Epithelial cell of proximal tubule (primary cell): ENCODE measurements at places on chromosomes 4 and X. TPM values are rescaled to one million over a fixed set of nuclear protein-coding genes. Genes with fewer than 3 reads are reported as not detected.

DNA sequence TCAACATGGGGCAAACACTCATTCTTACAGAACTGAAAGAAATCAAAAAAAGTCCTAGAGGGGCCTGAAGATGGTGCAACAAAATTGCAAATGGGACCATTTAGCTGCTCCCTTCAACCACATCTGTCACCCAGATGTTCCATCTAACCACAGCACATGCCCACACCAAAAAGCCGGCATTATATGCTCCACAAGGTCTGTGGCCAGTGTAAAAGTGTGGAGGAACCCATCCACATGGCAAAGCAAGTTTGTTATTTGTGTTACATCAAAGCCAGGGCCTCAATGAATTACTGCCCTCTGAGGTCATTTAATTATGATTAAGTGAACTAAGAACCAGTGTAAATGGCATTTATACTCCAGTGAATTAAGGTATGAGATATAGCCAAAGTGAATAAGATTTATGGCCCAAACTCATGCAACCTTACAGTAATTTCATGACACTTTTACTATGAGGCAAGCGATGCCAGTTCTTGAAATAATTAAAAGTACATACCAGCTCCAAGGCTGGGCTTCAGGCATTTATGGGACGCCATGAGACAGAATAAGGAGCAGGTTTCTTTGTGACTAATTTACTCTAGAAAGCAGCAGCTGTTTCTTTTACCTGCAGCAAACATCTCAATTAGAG, 48.7 kb upstream of the FGF16 start:
- DNase-seq = no peak

GRCh38 chr4:150682126-150682525, 100.2 kb downstream of the MAB21L2 start:
- DNase-seq = no peak

DNA sequence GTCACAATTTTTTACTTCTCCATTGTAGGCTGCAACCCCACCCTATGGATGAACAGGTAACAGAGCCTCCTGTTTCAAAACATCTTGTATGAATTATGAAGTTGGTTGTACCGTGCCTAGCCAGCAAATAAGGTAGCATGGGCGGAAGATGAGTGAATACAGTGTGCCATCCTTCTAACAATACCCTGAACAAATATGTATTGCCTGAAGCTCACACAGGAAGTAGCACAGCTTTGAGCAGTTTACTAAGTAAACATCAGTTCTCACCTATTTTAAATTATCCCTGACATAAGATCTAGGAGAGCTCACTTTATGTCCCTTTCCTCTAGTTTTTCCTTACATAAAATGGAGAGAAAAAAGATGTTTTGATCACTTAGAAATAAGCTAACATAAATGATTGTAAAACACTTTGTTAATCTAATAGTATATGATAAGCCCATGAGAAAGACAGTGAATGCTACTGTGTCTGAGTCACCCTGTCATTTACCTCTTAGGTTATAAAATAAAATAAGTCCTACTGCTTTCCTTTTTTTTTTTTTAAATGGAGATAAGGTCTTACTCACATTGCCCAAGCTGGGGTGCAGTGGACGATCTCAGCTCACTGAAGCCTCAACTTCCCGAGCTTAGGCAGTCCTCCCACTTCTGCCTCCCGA, 36.6 kb downstream of the GRSF1 start:
- no peak for DNase-seq

The MAGEA2 gene
- not detected in 2 replicates for total RNA-seq

GRCh38 chrX:53195401-53195800, 29.6 kb downstream of the KDM5C start:
- DNase-seq = no peak

GRCh38 chr4:92451782-92452181, 148.0 kb downstream of the GRID2 start:
- no peak for DNase-seq

GRCh38 chr4:20496068-20496467, 204.2 kb upstream of the PACRGL start:
- no peak for DNase-seq

GRCh38 chr4:27350161-27350560, 489.5 kb downstream of the STIM2 start:
- DNase-seq = no peak

The PITX2 gene
- total RNA-seq = 1.0 and 1.2 TPM in 2 replicates
